HTR-8/SVneo (cell line): ENCODE measurements at places on chromosomes 6 and 20.
A peak's percentile ranks its signal among the peaks of the same experiment; 100 is the strongest.

DNA sequence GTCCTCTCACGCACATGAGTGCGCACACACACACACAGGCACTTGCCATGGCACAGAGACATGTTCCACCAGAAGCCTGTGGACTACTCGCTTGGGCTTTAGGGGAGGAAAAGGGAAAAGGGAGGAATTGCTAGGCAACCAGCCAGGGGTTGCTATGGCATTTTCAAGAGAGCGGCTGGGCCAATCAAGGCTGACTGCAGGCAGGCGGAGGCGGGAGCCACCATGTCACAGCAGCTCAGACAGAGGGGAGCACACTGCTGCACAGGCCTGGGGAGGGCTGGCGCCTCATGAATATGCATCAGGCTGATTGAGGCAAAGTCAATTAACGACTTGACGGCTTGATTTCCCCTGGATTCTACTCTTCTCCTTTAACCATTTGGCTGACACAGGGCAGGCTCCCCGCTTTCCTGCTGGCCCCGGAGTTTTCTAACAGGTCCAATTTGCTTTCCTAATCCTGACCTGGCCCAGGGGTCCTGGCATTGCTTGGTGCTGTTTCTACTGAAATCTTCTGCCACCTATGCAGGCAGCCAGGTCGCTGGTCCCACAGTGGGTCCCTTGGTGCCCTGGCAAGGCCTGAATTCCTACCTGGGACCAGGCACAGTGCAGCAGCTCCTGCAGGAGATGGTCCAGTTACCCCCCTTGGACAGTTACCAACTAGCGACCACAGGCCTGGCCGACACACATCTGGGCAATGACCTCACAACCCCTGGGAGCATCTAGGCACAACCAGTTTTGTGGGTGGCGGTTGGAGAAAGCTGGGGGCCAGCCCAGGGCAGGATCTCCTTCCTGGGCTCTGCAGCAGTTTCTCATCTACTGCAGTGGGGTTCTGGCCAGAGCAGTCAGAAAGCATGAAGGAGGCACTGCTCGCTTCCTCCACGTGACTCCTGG is 52.1 kb downstream of the YTHDF1 start:
- no peak for DNase-seq

GRCh38 chr6:5464099-5464885 is 203.0 kb downstream of the FARS2 start:
- no peak for DNase-seq

GRCh38 chr20:47351643-47352331 is 4.7 kb downstream of the ZMYND8 start:
- DNase-seq = no peak

- no peak for DNase-seq
Measured at GRCh38 chr6:137740091-137740755, 126.8 kb upstream of the TNFAIP3 start.

GRCh38 chr6:170355661-170356060 is 49.1 kb downstream of the FAM120B start:
- no peak for DNase-seq

DNA sequence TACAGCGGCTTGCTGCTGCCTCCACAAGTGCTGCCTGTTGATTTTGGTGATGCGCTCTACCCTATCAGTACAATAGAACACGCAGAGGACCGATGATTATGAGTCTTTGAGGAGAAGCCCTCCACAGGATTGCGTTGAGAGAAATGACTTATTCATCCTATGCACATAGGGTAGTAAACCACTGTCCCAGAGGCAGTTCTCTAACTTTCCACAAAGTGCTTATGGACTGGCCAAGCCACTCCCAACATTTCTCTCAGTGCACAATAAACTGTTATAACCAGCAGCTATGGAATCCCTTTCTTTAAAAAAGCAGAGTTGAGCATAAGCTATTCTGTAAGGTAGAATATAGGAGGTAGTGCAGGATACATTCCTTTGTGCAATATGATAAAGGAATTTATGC is 48.2 kb upstream of the REV3L start:
- no peak for DNase-seq

GRCh38 chr6:127120023-127120786 is 1.7 kb downstream of the RSPO3 start:
- DNase-seq = no peak

- peak; percentile 97 for DNase-seq
Measured at GRCh38 chr6:35468181-35468979, at the start of gene RPL10A. TSS of gene RPL10A (plus strand) at chr6:35468401. CDS start at chr6:35468435, 34 bp downstream.

- DNase-seq = no peak
Measured at GRCh38 chr6:129359811-129360681, 349.9 kb downstream of the ARHGAP18 start.

DNA sequence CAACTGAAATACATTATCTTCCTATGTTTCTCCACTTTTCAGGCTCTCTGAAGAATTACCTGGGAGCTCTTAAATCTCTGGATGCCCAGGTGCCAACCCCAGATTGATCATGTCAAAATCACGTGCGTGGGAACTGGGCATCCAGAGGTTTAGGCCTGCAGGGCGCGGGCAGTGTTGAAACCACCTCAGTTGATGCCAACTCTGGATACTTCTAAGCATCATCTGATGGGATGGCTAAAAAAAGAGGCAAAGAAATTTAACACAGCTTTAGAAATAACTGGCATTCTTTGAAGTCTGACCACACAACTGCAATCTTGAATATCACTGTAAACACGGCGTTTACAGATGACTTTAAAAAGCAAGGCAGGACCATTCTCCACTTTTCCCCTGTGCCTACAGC is 41.9 kb downstream of the PTGIS start:
- DNase-seq = no peak

DNA sequence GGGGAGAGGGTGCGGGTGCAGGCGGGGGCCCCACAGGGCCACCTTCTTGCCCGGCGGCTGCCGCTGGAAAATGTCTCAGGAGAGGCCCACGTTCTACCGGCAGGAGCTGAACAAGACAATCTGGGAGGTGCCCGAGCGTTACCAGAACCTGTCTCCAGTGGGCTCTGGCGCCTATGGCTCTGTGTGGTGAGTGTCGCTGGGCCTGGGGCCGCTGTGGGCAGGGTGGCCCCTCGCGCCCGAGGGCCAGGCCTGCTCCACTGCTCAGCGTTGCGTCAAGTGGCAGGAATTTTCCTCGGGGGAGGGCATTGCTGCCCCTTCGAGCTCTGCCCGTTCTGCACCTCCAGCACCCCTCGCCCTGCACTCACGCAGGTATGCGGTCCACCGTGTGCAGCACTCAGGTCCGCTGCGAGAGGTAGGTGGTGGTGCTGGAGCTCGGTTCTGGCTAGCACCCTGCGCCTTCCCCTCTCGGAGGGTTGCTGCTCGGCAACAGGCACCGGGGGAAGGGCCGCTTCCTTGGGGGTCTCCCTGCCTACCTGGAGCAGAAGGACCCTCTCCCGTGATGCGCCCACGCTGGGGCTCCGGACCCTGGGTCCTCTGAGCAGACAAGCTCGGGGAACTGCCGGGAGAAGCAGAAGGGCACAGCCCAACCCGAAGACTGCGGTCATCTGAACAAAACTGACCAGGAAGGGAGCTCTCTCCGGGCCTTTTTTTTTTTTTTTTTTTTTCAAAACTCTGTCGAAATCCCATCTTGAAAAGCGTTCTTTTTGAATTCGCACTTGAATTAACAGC is 674 bp downstream of the MAPK14 start:
- DNase-seq = no peak

DNA sequence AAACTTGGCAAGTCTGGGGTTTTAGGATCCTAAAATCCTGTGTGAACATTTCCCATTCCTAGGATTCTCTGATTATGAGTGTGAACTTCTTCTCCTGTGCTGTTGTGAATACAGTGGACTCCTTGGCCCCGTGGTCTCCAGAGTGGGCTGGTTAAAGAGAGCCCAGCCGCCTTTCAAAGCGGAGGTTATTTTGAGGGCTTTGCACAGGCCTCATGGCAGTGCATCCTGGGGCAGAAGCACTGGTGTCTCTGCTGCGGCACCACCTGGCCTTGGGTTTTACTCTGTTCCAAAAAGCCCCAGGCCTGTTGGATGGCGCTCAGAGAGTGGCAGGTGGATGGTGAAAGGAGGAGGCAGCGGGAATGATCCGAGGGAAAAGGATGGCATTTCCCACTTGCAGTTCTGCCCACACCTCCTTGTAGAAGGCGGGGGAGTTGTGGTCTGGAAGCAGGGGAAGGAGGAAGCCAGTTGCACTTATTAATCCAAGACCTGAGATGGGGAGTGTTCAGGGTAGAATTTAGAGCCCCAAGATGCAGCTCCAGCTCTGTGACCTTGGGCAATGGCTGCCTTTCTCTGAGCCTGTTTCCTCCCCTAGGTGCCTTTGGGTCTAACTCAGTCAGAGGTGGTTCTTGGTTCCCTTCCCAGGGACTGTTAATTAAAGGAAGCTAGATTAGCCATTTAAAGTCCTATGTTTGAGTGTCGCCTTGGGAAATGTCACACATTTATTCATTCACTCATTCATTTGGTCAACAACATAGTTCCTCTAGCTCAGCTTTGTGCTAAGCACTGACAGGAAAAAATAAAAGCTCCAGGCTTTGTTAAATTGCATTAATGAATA is 22.4 kb downstream of the MMP24 start:
- DNase-seq = no peak

DNA sequence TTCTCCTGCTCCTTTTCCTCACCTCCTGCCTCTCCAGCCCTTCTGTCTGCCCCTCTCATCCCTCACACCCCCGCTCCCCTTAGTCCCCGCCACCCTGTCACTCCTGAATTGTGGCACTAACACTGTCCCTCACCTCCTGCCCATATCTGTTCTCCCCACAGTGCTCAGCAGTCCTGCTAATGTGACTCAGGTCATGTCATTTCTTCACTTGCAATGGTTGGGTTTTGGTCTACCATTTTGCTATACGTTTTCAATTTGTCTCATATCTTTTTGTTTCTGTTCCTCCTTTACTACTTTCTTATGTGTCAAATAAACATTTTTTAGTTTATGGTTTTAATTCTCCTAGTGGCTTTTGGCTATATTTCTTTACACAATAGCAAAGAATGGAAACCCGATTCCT is 1.3 kb upstream of the HLA-B start:
- DNase-seq = no peak

- no peak for DNase-seq
Measured at GRCh38 chr20:35826397-35826998, 54.7 kb downstream of the PHF20 start.

DNA sequence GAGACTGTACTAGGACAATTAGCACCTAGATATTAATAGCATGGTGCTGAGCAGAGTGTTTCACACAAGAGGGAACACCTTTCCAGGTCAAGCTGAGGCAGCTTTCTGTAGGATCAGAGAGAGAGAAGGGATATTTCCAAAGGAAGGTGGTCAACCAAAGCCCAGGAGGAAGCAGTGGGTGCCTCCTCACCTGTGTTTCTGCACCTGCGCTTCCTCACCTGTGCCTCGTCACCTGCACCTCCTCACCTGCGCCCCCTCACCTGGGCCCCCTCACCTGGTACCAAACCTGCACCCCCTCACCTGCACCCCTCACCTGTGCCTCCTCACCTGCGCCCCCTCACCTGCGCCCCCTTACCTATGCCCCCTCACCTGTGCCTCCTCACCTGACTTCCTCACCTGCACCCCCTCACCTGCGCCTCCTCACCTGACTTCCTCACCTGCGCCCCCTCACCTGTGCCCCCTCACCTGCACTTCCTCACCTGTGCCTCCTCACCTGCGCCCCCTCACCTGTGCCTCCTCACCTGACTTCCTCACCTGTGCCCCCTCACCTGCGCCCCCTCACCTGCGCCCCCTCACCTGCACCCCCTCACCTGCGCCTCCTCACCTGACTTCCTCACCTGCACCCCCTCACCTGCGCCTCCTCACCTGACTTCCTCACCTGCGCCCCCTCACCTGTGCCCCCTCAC is 67.9 kb downstream of the TTLL2 start:
- no peak for DNase-seq

- no peak for DNase-seq
Measured at GRCh38 chr6:110395221-110395620, 20.2 kb downstream of the DDO start.

GRCh38 chr6:30722280-30723112 is 2.3 kb downstream of the TUBB start:
- DNase-seq = peak; percentile 67

DNA sequence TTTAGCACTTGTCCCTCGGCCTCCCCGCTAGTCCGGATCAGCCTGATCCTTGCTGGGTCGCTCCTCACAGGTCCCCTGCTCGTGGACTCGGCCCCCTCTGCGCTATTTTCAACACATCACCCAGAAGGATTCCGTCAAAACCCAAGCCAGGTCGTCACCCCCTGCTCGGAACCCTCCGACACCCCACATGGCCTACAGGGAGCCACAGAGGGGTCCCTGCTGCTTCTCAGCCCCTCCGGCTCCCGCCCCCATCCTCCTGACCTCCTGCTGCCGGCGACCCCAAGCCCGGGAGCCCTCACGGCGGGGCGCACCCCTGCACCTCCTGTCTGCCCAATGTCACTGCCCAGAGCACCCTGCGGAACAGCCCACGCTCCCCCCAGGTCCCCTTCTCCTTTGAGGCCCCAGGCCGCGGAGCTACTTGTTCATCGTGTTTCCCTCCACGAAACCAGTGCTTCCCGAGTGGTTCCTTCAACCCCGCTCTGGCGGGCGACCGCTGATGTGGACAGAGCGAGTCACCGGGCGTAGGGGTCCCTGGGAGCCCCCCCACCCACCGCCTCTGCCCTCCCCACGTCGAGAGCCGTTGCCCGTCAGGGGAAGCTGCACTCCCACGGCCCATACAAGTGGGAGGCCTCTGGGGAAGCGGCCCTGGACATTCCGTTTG is 638 bp upstream of the MYL9 start:
- no peak for DNase-seq

DNA sequence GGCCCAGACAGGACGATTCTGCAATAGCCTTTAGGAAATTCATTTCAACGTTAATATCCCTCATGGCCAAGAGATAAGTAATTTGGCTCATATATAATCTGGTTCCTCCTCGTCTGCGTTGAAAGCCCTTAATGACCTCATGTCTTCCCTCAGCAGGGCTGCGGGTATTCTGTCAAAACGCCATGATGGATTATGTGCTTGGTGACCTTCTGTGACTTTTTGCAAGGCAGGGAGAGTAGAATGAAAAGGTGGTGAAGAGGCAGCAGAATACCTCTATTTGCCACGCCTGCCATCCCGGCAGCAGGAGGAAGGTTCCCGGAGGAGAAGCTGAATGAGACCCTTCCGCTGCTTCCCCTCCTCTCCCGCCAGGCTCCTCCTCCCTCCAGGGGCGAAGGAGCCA is 41.1 kb upstream of the SPACA1 start:
- no peak for DNase-seq
